Dermis lymphatic vessel endothelial cell (primary cell): ENCODE measurements at places on chromosomes 5 and 9. TPM values are rescaled to one million over a fixed set of nuclear protein-coding genes. Genes with fewer than 3 reads are reported as not detected.

MTRR gene
- 13.2 and 18.7 TPM in 2 replicates for total RNA-seq

OR1J2 gene
- not detected in 2 replicates for total RNA-seq

CARTPT gene
- total RNA-seq = not detected in 2 replicates

SLC6A18 gene
- not detected in 2 replicates for total RNA-seq

ADAMTS2 gene
- total RNA-seq = 0.26 and 2.1 TPM in 2 replicates

FCN1 gene
- not detected in 2 replicates for total RNA-seq

SLC36A3 gene
- not detected in 2 replicates for total RNA-seq

RASEF gene
- under 0.01 and 0.09 TPM in 2 replicates for total RNA-seq

CA9 gene
- 0.09 TPM in 1 of 2 replicates, not detected in the other for total RNA-seq

WNT8A gene
- total RNA-seq = not detected in 2 replicates

GRXCR2 gene
- not detected in 2 replicates for total RNA-seq

DOCK8 gene
- total RNA-seq = 5.5 and 9.4 TPM in 2 replicates
